Stimulated activated memory B cell treated with anti-CD40 and anti-IgM and Interleukin-4, amounts not matched to agents 10 μg/mL and 1 μg/mL and 100 μg/mL, for 72 hours (primary cell): ENCODE measurements at places on chromosomes 6 and 20.

- ATAC-seq, result no peak
Measured at GRCh38 chr6:134309227-134309626, 8.7 kb downstream of the SGK1 start.

DNA sequence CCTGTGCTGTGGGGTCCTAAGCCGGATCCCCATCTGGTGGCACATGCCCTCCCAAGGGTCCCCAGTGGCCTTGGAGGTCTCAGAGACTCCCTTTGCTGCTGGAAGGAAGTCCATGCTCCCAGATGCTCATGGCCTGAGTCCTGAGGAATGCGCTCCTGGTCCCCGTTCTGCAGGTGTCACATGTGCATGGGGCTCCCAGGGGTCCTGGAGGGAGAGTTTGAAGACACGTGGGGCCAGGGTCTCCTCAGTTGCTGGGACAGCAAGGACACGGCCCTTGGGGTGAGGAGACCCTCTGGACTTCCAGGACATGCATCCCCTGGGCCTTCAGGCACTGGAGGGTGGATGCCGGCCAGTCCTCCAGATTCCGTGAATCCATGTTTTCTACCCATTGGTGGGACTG is 11.7 kb downstream of the ZBP1 start:
- no peak for ATAC-seq

DNA sequence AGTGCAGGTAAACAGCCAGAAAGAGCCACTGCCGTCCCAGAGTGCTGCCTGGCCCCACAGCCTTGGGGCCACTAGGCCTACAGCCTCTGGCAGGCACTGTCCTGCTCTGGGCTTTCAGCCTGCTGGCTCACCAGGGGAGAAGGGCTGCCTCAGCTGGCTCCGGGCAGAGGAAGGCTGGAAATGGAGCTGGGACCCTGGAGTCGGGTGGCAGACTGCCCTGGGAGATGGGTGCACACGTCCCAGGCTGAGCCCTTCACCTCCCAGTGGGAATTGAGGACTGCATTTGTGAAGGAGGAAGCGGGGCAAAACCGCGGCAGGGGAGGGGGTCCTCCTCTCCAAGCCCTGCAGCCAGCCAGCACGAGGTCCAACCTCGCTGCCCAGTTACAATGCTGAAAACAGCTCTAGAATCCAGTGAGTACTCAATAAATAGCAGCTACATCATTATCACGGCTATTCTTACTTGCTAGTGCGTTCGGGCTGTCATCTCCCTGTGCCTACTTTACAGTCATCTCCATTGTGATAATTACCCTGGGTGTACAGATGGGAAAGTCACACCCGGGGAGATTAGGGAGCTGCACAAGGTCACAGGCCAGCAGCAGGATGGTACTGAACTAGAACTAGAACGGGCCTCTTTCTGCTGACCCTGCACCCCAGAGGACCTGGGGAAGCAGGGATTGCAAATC is 13.1 kb downstream of the ACSS1 start:
- ATAC-seq, result no peak

DNA sequence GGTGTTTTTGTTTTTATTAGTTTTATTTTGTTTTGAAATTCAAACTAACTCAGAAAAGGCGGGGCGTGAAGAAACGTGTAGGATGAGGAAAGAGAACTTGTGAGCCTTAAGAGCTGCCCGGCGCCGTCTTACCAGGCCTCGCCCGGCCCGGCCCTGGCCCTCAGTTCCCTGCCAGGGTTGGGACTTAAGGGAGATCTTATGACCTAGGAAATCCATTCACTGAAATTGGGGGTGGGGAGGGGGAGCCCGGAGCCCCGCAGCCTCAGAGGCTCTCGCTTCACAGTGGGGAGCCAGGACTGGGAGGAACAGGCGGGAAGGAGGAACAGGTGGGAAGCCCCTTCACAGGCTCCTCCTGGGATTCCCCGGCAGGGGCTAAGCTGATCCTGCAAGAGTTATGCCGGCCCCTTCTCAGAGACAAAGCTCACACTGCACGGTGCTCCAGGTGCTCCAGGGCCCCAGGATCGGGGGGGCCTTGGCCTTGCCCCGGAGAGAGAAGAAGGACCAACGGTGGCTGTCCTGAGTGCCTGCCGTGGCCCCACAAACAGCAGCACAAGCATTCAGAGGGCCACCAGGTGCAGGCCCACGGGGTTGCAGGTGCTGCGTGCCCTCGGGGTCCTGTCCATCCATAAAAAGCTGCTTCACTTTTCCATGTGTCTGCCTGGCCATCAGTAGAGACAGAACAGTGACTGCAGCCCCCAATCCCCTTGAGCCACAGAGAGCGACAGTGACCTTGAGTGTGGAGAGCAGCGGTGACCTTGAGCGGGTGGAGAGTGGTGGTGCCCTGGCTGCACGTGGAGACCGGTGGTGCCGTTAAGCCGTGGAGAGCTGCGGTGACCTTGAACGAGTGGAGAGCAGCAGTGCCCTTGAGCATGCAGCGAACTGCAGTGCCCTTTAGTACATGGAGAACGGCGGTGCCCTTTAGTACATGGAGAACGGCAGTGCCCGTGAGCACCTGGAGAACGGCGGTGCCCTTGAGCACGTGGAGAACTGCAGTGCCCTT is 152.7 kb downstream of the DLL1 start:
- ATAC-seq, result no peak

DNA sequence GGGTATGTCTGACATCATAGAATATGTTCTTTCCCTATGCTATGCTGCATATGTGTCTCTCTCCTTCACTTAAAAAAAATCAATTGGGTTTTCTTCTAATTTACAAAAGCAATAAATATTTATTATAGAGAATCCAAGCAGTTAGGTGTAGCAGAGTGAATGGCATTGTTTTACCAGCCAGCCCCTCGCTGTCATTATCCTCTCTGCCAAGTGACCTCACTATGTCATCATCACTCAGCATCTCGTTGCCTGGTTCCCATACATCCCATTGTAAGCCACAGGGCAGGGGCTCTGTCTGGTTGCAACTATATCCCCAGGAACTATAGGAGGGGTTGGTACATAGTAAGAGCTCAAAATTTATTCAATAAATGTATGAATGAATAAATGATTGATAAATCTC is 31.3 kb downstream of the KIAA0319 start:
- ATAC-seq, result no peak

DNA sequence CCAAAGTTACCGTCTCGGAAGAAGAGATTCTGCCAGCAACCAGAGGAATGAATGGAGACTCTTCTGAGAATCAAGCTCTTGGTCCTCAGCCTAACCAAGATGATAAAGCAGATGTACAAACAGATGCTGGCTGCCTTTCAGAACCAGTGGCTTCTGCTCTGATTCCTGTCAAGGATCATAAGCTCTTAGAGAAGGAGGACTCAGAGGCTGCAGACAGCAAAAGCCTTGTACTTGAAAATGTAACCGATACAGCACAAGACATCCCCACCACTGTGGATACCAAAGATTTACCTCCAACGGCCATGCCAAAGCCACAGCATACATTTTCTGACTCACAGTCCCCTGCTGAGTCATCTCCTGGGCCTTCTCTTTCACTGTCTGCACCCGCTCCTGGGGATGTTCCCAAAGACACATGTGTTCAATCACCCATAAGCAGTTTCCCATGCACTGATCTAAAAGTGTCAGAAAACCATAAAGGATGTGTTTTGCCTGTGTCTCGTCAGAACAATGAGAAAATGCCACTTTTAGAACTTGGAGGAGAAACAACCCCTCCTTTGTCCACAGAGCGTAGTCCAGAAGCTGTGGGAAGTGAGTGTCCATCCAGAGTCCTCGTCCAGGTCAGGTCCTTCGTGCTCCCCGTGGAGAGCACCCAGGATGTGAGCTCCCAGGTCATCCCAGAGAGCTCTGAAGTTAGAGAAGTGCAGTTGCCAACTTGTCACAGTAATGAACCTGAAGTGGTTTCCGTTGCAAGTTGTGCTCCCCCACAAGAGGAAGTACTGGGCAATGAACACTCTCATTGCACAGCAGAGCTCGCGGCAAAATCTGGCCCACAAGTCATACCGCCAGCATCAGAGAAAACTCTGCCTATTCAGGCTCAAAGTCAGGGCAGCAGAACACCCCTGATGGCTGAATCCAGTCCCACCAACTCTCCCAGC is 109.6 kb downstream of the RTN4IP1 start:
- peak; percentile 86 for ATAC-seq

- ATAC-seq, result no peak
Measured at GRCh38 chr6:1479095-1479494, 89.7 kb downstream of the FOXF2 start.

GRCh38 chr6:44116641-44117382 is 10.4 kb downstream of the MRPL14 start:
- ATAC-seq, result no peak

DNA sequence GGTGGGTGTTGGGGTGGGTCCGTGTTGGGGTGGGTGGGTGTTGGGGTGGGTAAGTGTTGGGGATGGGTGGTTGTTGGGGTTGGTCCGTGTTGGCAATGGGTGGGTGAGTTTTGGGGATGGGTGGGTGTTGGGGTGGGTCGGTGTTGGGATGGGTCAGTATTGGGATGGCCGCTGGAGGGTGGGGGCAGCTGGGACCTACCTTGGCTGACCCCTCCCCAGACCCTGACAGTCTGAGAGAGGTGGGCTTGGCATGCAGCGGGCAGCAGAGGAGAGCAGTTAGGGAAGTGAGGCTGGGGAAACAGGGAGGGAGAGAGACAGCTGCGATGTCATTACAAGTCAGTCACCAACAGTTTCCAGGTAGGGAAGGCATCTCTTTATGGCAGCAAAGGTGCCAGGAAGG is 23.1 kb upstream of the GATA5 start:
- ATAC-seq, result no peak

DNA sequence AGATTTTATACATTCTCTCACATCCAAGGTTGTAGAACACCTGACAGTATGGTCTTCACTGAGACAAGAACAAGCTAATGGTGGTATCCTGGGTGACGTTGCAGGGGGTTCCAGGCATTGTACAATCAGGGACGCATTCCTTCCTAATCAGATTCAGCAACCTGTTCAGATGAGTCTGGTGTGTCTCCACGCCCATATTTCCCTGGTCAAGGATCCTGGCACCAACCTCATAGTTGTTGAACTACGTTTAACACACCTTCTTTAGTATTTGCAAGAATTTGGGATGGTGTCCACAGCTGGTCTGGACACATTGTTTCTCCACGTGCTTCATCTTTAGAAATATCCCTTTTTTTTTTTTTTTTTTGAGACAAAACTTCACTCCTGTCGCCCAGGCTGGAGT is 161.0 kb upstream of the CDYL start:
- no peak for ATAC-seq

- ATAC-seq, result peak; percentile 16
Measured at GRCh38 chr6:151961809-151962208, 154.3 kb downstream of the ESR1 start.

- ATAC-seq, result no peak
Measured at GRCh38 chr6:44464527-44465310, 77.2 kb downstream of the CDC5L start.

DNA sequence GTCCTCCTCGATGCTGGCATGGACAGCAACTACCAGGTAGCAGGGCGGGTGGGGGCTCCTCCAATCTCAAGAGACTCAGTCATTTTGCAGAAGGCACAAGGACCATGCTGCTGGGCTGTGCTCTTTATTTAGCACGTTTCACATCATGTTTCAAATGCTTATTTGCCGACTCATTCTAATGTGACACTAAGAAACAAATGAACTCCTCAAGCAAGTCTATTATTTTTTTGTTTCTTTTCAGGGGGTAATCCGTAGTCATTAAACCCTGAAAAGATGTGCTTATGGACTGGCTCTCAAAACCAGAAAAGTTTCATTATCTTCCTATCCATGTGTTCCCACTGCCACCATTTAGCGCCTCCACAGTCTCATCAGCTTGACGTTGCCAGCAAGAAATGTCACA is 92.9 kb downstream of the ANKS1A start:
- ATAC-seq, result no peak

DNA sequence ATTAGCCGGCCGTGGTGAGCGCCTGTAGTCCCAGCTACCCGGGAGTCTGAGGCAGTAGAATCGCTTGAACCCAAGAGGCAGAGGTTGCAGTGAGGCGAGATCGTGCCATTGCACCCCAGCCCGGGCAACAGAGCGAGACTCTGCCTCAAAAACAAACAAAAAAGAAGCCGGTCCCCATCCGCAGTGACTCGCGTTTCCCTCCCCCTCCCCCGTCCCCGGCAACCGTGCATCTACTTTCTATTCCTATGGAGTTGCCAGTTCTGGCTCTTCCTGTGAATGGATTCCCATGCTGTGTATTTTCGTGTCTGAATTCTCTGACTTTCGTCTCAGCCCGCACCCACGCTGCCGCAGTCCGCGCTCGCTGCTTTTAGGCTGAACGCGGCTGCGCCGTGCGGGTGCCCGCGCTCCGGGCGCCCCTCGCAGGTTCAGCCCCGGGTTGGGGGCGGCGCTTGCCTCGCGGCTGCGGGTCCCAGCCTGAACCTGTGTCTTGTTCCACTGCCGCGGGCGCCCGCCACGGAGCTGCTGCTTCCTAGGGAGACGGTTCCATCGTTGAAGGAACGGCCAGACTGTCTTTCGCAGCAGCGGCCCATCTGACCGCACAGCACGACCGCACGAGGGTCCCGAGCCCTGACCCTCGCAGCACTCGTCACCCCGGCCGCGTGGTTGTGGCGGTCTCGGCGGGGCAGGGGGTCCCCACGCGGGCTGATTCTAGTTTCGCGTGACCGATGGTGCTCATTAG is 1.1 kb upstream of the MRGBP start:
- no peak for ATAC-seq

GRCh38 chr6:160042014-160042773 is 73.3 kb downstream of the IGF2R start:
- ATAC-seq, result no peak

GRCh38 chr20:6269168-6269873 is 146.5 kb upstream of the FERMT1 start:
- no peak for ATAC-seq

DNA sequence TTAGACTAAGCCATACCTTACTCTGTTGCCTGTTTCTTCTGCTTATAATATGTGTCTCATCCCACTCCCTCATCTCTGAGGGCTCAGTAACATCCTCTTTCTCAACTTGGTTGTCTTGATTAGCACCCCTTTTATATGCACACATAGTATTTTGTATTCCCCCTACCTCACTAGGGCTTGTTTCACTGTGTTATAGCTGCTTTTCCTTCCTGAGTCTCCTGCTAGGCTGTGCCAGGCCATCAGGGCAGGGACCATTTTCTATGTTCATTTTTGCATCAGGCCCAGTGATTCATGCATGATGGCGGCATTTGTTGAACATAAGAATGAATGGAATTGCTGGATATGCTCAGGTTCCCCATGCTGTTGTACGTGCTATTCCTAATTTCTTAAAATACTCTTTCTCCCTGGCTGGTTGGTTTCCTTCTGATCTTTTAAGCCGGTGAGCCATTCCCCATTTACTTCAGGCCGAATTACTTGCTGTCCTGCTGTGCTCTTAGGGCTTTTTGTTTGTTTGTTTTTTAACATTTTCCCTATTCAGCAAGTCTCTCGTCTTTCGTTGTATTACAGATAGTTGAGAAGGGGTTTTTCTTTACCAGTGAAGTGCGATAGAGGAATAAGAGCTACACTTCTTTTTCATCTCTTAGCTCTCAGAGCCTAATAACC is 183.2 kb downstream of the CARMIL1 start:
- no peak for ATAC-seq

GRCh38 chr20:53270792-53271375 is 298.7 kb downstream of the TSHZ2 start:
- ATAC-seq, result no peak

GRCh38 chr6:136070815-136071214 is 179.3 kb downstream of the MTFR2 start:
- no peak for ATAC-seq
